Activated naive CD8-positive, alpha-beta T cell treated with anti-CD3 and anti-CD28 coated beads, Interleukin-2, amount 10 ng/mL, durations not matched to agents 7 days and 5 days (primary cell): ENCODE measurements at places on chromosomes 4 and X. TPM values are rescaled to one million over a fixed set of nuclear protein-coding genes. Genes with fewer than 3 reads are reported as not detected.

The DNAAF6 gene
- not detected for total RNA-seq

The CT45A7 gene
- not detected for total RNA-seq

The STAP1 gene
- 27.8 TPM for total RNA-seq

The ALPK1 gene
- total RNA-seq: 26.0 TPM

- DNase-seq: peak; percentile 67
Measured at GRCh38 chr4:139556724-139557555, 921 bp upstream of the SETD7 start.

DNA sequence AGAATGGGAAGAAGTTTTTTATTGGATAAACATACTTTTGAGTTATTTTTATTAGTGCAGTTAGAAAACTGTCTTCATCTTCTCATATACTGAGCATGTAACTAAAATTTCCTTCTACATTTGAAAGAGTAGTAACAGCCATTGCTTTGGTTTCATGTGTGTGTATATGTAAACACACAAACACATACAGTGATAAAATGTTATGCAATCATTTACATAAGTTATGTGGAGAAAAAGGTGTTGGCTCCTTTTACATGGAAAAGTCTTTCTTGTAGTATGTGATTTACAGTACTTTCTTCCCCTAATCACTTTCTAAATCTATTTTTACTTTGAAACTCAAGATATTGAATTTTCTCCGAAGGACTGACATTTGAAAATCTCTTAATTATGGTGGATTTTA, 194.3 kb upstream of the PACRGL start:
- DNase-seq: no peak

- no peak for DNase-seq
Measured at GRCh38 chr4:123545667-123546572, 149.3 kb downstream of the SPRY1 start.

- DNase-seq: no peak
Measured at GRCh38 chrX:122303761-122304160, 880.3 kb upstream of the GRIA3 start.
